ENCODE measurements at places on chromosomes 6 and 20.

DNA sequence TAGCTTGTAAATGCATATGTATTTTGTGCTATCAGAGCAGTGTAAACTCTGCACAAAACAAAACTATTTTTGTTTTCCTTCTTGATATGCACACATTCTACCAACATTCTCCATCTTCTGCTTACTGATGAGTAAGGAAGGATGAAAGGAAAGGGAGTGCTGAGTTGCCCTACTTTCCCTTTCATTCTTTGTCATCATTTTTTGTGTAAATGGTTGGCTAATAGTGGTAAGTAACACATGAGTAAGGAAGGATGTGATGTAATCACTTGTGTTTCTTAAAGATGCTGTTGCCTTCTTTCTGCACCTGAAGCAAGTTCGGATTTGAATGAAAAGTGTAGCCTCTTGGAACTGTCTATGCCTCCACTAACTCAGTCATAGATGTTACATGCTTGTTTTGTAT, 4.6 kb upstream of the REV3L start:
- peak; percentile 64 for DNase-seq

DNA sequence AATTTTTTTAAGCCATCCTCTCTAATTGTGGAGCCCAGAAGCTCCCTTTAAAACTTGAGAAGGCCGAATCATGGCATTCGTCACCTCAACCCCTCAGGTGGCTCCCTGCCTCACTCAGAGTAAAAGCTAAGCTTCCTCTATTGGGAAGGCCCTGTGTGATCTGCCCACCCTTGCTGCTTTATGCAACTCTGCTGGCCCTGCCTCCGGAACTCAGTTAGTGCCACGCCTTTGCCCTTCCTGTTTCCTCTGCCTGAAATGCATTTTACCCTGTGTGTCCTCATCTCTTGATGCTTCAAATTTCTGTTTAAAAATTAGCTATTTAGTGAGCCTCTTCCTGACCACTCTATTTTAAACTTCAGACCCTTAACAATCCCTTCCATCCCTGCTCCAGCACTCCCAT, 5.7 kb downstream of the PACRG start:
- no peak for DNase-seq

GRCh38 chr6:111995404-111995803, 58.5 kb upstream of the CCN6 start:
- peak; percentile 39 for DNase-seq

GRCh38 chr20:16609066-16609465, 35.8 kb upstream of the KIF16B start:
- no peak for DNase-seq

GRCh38 chr6:15937602-15938001, 191.3 kb upstream of the MYLIP start:
- no peak for DNase-seq

GRCh38 chr6:167505782-167506181, 180.9 kb downstream of the TTLL2 start:
- no peak for DNase-seq

- DNase-seq: no peak
Observed at GRCh38 chr6:156851454-156851921, 74.3 kb downstream of the ARID1B start.

DNA sequence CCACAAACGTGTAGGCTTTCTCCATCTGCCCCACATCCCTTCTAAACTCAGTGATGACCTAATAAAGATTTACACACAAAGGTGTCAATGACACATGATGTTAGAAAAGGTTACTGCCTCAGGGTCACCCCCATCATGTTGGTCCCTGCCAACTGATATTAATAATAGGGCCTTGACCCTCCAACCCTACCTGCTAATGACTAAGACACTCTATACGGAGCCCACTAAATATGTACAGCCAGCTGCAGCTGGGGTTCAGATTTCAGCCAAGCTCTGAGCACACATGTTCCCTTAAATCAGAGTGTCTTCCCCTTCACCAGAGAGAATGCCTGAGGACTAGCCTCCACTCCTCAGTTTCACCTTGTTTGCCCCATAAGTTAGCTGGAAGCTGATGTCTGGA, 67.4 kb upstream of the SNRPB2 start:
- no peak for DNase-seq

DNA sequence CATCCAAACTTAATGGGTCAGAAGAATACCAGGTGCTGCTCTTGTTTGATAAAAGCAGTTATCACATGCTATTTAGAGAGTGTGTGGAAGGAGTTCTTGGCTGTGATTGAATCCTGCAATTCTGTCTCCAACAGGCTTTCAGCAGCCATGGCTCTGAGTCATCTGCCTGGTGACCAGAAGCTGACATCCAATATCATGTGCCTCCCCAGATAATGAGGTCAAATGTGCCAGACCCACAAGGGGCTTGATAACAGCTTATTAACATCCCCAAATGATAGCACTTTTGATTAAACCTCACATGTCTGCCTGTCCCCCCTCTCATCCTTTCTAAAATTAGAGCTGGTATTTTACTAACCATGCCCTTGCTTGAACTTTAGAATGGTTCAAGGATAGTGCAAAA, 175.7 kb upstream of the PLN start:
- peak; percentile 12 for DNase-seq

GRCh38 chr20:16551607-16552006, 21.6 kb downstream of the KIF16B start:
- DNase-seq: no peak

DNA sequence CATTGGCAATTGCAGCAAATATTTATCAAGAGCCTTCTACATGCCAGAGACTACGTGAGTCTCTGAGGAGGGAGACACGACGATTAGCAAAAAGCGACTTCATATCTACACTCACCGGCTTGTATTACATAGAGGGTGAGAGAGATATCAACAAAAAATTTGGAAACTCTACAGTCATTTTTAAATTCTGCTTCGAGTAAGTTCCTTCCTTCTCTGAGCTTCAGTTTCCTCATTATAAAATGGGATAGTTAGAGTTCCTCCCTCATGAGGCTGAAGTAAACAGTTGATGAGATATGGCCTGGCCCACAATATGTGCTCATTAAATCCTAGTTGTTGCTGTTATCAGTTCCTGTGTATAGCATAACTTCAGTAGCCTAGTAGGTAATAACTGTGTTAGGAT, 64.1 kb upstream of the SIRPA start:
- no peak for DNase-seq

DNA sequence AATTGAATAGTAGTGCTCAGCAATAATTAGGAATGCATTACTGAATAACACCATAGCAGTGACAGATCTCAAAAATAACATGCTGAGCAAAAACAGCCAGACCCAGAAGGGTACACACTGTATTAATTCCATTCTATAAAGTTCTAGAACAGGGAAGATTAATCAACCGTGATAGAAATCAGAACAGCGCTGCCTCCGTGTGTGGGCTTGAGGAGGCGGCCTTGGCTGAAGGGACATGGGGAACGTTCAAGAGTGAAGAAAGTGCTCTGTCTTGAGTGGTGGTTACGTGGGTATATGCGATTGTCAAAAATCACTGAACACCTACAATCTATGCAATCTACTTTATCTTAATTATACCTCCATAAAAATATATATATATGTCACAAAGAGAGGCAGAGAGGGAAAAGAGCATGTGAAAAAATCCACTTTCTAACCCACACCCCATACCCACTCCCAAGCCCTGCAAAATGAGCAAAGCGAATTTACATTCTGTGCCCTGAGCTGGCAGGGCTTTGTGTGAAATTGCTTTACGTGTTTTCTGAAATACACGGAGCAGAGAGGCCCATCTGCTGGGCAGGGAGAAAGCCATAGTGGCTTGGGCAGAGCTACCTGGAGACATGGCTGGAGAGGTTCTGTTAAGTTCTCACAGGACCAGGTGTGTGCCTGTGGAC, 74.4 kb downstream of the NFATC2 start:
- no peak for DNase-seq

GRCh38 chr6:113402544-113402943, 454.6 kb upstream of the MARCKS start:
- DNase-seq: no peak

GRCh38 chr20:39716796-39717341, 754.7 kb downstream of the DHX35 start:
- DNase-seq: no peak
